ENCODE measurements at places on chromosomes 2 and 18.

DNA sequence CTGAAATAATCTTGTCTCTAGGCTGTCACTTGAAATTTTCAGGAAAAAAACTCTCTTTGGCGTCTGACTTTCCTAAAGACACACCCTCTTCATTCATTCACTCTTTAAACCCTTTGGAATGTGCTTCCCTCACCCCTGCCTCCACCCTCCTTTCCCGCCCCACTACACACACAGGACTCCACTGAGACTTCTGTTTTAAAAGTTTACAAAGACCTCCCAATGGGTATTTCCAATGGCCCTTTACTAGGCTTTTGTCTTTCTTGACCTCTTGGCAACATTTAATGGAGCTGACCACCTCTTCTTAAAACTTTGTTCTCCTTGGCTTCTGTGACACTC, 96.1 kb downstream of the RBMS1 start:
- DNase-seq: no peak

- DNase-seq: no peak
Observed at GRCh38 chr2:126672980-126673605, 17.1 kb downstream of the GYPC start.

- DNase-seq: no peak
Observed at GRCh38 chr2:96801005-96801785, 14.9 kb upstream of the CNNM3 start.

DNA sequence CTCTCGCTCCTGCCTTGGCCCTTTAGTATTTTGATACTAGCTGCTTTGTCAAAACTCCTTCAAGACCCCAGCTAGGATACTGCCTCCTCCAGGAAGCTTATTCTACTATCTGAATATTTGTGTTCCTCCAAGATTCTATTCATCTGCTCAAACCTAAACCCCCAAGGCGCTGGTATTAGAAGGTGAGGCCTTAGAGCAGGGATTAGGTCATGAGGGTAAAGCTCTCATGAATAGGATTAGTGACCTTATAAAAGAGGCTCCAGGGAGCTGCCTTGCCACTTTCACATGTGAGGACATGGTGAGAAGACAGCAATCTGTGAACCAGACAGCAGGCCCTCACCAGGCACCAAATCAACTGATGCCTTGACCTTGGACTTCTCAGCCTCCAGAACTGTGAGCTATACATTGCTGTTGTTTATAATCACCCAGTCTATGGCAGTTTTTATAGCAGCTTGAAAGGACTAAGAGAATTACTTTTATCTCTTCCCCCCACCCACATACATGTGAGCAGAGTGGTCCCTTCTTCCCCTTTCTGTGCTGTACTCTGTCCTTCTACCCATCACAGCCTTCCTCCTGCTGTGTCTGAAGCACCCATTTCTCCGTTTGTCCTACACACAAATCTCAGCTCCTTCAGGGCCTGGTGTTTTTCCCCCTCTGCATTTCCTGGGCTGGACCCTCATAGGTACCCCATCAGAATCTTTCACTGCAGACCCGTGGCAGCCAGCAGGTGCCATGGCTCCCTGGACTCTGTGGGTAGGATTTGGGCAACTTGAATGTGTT, 54.5 kb downstream of the HS1BP3 start:
- no peak for DNase-seq

- DNase-seq: no peak
Observed at GRCh38 chr2:121355488-121355887, 70.5 kb upstream of the TFCP2L1 start.

- peak; percentile 70 for DNase-seq
Observed at GRCh38 chr18:11980494-11981191, 664 bp upstream of the IMPA2 start.

DNA sequence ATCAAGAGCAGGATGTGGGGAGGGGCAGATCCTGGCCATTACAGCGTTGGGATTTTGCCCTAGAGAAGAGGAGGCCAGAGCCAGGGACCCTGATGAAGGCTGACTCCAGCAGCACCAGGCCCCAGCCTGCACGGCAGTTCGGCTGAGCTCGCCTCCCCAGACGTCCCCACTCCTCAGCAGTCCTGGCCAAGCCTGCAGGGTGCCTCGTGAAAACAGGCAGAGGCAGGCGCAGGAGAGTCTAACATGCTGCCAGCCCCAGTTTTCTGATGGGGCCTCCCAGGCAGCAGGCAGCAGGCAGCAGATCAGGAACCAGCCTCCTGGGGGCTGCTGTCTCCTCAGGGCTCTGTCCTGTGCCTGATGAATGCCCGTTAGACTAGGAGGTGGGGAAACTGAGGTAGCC, 19.7 kb upstream of the GLI2 start:
- no peak for DNase-seq

DNA sequence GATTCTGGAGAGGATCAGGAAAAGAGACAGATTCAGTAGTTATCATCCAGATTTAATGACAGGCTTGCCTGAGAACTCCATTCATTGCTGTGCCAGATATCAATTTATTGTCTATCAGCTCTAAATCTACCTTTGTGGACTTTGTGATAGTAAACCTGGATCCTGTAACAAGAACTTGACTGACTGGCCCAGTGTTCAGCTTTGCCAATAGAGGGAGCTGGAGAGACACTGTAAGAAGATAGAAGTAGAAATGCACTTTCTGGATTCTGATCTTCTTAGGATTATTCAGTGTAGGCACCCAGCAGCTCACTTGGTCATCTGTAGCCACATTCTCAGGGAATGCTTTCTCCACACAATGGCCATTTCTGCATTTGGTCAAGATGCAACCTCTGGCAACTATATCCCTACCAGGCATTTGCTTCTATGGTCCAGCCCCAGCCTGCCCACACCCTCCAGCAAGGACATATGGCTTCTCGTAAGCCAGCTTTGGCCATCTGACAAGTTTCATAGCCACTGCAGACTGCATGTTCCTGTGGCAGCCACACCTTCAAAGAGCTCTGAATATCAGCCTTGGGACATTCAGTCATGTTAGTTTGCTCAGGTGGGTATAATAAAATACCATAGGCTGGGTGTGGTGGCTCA, 6.1 kb upstream of the SERPINB8 start:
- no peak for DNase-seq

DNA sequence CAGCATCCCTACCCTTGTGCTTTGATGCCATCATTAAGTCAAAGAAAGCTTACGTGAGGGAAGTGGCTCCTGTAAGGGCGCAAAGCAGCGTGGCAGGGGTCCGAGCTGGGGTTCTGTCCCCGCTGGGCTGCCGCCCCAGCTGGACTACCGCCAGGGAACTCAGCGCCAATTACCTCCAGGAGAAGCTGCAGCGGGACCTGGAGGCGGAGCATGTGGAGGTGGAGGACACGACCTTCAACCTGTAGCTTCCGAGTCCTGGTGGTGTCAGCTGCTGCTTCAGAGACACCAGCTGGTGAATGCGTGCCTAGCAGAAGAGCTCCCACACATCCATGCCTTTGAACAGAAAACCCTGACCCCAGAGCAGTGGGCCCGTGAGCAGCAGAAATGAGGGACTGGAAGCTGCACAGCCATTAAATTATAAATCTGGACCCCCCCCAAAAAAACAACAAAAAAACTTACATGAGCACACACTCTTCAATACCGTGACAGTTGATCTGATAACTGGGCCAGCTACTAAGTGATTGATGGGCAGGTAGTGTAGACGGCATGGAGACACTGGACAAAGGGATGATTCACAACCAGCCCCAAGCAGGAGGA, 20.1 kb upstream of the YES1 start:
- no peak for DNase-seq

DNA sequence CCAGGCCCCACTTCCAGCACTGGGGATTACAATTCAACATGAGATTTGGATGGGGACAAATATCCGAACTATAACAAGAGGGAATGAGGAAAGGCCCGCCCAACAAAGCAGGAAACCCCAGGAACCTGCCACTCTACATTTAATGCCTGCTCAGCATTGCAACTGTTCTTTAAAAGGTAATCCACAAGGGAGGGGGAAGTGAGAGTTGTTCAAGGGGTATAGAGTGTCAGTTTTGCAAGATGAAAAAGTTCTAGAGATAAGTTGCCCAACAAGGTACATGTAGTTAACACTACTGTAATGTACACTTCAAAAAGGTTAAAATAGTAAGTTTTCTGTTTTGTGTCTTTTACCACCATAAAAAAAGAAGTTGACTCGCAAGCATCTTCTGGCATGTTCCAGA, 137.6 kb downstream of the MBD2 start:
- no peak for DNase-seq

All from non-pigmented ciliary epithelial cell (primary cell).